ENCODE measurements at places on chromosomes 16 and 17.

DNA sequence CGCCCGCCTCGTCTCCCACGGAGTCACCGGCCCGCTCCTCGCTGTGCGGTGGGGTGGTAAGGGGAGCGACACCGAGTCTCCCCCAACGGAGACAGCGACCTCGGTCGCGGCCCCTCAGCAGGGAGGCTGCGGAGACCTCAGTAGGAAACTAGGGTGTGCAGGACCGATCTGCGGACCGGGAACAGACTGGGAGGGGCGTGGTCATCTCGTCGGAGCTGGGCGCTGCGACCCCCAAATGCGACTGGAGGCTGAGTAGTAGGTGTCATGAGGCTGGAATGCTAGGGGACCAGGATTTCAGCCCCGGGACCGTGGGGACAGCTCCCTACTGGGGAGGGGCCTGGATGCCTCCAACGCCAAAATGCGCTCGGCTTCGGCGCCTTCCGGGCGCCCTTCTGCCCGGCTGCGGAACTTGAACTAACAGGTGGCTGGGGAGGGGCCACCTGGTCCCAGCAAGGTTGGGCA lies 1.3 kb downstream of the CACNG4 start:
- DNase-seq = no peak

GRCh38 chr16:72939247-72939646 lies 108.7 kb downstream of the ZFHX3 start:
- DNase-seq = no peak

DNA sequence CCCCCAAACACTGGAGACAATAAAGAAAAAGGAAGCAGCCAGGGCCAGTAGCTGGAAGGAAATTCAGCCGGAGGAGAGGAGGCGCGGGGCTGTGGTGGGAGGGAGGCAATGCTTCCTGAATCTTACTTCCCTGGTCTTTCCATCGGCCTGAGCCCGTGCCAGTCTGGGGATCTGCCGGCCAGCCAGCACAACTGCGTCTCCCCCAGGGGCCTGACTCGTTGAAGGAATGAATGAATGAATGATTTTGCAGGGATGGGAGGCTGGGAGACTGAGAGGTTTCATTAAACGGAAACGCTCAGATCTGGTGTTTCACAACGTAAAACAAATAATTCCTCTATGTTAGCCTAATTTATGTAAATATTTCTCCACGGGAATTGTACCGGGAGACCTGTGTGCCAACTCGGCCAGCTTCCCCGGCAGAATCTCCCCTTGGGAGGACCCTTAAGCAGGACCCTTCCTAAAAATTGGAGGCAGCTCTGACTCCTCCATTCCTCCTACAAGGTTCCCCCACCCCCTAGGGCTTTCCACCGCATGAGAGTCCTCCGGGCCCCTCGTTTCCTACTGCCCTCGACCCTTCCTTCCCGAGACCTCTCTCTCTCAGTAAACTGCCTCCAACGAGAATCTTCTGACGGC lies 1.3 kb upstream of the BAIAP2 start:
- DNase-seq = no peak

- DNase-seq = no peak
These were observed 19.7 kb downstream of the CYB5B start for GRCh38 chr16:69443927-69444631.

- DNase-seq = no peak
These were observed 43.5 kb upstream of the BCAR1 start for GRCh38 chr16:75294773-75295459.

DNA sequence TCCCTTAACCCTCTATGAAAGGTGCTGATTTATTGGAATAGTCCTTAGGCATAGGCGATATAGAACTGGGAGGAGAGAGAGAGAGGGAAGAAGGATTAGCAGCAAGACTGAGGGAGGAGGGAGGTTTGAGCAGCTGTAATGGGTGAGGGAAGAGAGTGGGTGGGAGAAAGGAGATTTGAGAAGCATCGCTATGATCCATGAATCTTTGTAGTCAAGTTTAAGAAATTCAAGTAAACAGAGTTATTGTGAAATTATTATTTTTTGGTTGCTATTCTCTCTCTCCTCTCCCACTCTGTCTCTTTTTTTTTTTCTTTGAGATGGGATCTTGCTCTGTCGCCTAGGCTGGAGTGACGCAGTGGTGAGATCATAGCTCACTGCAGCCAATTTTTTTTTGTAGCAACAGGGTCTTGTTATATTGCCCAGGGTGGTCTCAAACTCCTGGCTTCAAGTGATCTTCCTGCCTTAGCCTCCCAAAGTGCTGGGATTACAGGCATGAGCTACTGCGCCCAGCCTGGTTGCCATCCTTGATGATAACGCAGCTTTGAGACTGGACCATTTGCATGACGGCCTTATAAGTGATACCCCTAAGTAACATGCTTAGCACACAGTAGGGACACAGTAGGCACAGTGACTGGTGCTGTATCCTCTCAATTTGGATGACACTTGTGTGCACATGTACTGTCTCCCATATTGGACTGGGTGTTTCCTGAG lies 21.0 kb upstream of the TNS4 start:
- DNase-seq = no peak

GRCh38 chr16:69893106-69893505 lies 58.0 kb upstream of the CLEC18A start:
- DNase-seq = no peak

- DNase-seq = no peak
These were observed 5.9 kb upstream of the SDK2 start for GRCh38 chr17:73650140-73650539.

DNA sequence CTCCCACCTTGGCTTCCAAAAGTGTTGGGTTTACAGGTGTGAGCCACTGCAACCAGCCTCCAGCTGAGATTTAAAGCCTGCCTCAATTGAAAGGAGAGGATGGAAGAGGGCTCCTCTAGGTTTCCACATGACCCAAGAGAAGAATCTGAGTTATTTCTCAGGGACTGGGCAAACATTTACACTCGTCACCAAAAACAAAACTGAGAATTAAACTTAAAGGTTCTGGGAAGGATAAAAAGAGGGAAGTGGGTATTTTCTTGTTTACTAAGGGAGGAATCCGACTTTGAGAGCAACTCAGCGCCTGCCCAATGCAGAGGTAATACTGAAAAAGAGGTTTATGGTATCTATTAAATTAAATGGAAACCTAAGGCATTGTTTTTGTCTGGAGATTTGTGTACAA lies 13.3 kb downstream of the HOXB1 start:
- no peak for DNase-seq

DNA sequence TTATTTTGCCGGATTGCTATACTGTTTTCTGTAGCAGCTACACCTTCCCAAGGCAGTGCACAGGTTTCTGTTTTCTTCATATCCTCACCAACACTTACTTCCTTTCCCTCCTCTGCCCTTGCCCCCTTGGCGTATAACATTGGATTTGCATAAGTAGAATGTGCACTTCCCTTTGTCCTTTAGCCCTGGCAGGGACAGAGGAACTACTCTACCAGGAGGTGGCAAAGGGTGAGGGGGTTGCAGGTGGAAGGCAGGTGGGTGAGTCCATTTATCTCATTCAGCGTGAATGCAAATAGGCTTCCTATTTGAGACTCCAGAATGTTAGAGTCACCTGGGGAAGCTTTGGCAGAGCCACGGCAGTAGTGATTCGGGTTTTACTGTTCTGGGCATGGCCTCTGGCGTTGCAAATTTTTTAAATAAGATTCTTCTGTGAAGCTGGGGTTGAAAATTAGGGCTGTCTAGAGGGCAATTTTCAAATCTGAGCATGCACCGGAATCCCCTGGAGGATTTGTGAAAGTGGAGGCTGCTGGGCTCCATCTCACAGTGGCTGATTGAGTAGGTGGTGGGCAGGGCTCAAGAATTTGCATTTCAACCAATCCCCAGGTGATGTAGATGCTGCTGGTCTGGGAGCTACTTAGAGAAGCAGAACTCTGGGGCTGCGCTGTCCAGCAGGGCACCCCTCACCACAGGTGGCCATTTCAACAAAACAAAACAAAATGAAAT lies 84.7 kb downstream of the PLCG2 start:
- no peak for DNase-seq

DNA sequence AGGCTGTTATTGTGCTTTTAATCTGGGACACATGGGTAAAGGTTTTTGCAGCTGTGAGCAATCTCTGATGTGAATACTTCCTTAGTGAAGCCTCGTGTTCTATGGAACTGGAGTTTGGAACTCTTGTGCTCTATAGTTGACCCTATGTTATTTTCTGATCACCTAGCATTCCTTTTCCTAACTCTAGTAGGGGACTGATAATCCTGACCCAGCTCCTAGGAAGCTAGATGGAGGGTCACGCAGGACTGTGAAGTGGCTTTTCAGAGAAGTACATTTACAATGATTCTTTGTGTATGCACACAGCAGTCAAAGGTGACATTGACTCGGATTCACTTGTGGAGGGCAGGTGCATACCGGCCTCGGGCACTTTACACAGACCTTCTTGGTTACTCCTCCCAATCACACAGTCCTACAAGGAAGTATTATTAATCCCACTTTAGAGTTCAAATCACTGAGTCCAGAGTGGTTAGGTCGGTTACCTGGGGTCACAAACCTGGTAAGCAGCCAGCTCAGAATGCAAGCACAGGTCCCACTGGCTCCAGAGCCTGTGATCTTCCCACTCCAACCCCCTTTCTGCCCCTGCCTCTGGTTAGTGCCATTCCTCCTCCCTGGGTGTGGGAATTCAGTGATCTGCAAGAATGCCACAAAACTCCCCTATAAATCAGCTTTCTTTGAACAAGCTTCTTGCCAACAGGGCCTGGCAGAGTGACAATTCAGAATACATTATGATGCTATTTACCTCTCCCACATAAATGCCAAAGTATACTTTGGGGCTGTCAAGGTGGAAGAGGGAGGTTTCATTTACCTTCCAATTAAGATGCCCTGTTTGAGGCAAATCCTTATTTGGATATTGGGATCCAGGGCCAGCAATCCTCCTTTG lies 7.1 kb downstream of the CHD9NB start:
- peak; percentile 60 for DNase-seq

DNA sequence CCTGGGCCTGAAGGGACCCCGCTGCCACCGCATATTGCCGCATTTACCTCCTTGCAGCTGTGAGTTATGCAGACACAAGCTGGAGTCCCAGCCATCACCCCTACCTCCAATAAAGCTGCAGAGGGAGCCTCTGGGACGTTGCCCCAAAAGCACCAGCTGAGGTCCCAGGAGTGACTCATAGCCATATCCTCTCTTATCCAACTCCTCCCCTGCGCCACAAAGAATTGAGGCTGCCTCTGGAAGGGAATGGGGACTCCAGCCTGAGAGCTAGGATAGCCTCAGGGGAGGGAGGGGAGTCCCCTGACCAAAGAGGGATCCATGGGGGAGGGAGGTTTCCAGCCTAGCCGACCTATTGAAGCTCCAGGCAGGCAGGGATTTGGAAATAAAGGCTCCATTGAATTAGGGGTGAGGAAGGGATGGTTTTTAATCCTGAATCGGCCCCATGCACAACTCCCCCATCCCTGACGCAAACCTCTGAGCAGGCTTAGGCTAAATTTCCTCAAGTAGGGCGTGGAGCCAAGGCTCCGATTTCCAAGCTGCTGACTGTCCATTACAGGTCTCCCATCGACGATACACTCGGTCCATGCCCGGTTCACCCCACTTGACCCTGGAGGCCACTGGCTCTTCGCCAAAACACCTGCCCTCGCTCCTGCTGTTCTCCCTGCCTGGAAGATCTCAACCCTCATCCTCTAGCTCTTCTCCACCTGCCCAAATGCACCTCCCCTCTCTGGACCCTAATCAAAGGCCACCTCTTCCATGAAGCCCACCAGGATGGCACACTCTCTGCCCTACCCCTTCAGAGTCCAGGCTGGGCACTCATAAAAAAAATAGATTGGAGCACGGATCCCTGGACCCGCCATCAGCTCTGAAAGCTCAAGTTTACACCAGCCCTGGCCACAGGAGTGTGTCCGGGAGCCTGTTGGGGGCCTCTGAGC lies 27.5 kb downstream of the PIMREG start:
- DNase-seq = no peak

- no peak for DNase-seq
These were observed 503 bp upstream of the TBX4 start for GRCh38 chr17:61451538-61452300.

GRCh38 chr16:57588831-57589230 lies 39.6 kb upstream of the ADGRG1 start:
- no peak for DNase-seq

All from LoVo (cell line).